Glutamatergic neuron (in vitro differentiated cells): ENCODE measurements at places on chromosomes 4 and X. TPM values are rescaled to one million over a fixed set of nuclear protein-coding genes. Genes with fewer than 3 reads are reported as not detected.

PPA2 gene
- 27.0 TPM for total RNA-seq

GRCh38 chr4:38717604-38718003 is 53.6 kb downstream of the KLF3 start:
- no peak for DNase-seq

GRCh38 chrX:37802028-37802427 is 22.2 kb downstream of the CYBB start:
- DNase-seq, result no peak

SMR3B gene
- not detected for total RNA-seq

DNA sequence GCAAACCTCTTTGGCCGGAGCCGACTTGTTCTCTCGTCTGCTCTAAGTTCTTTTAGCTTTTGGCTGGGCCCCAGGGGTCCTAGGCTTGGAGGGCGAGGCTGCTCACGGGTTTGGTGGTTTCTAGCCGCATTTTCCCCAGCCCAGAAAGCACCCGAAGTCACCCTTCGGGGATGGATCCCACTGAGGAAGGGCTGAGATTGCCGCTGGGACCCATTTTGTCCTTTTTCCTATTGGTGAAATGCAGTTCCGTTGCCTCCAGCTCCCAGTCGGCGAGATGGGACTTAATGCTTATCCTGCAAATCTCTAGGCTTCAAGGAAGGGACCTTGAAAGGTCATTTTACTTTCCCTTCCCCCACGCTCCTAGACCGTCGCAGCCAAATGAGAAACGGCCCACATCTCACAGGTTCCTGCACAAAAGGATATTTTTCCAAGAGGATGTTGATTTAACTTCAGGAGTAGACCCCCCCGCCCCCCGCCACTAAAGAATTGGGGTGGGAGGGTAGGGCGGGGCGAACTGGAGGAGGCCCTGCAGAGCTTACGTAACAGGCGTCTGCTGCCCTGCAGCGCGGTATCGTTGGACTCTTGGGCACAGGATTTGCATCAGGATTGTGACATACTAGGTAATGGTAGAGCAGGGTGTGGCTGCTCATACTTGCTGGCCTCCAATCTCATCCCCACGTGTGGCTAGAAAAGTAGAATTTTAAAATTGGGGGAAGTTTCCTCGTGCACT is 564 bp downstream of the PGK1 start:
- DNase-seq, result peak; percentile 14

DNA sequence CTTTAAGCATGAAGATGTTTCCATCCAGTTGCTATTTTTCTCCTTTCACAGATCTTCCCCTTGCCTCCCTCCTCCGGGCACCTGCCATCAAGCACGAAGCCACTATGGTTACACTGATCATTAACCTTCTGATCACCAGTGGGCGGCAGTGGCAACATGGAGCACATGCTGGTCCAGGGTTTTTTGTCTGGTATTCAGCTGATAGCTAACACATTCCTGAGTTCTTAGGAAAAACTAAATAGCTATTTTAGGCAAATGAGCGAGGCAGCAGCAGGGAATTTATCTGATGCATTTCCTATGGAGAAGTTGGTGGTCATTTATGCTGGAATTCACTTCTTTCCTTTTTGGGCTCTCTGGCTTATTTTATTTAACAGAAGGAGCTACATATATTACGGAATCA is 22.9 kb downstream of the SHISA3 start:
- no peak for DNase-seq

- no peak for DNase-seq
Measured at GRCh38 chr4:106585915-106586349, 217.4 kb upstream of the GIMD1 start.

TAF7L gene
- total RNA-seq, result 0.25 TPM

DNA sequence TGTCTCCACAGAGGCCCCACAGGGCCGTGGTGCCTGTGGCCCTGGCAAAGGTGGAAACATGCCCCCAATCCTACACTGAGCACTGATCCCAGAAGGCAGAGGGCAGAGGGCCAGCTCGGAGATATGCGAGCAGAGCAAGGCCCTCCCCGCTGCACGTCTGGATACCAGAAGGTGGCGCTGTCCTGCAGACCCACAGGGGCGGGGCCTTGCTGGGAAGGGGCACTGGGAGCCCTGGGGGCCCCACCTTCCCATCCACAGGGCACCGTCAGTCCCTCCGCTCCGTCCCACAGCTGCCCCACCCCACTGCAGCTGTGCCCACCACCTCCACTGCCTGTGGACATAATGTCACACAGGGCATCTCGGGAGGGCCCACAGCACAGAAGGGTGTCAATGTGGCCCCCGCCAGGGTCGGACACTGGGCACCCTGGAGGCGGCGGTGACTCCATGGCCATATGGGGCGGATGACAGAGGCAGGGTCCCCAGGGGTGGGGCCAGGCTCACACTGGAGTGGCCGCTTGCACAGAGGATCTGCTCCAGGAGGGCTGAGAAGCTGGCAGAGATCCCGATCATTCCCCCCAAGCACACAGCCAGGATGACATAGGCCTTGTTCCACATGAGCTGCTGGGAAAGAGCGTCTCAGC is 4.8 kb downstream of the SLC49A3 start:
- peak; percentile 74 for DNase-seq

DNA sequence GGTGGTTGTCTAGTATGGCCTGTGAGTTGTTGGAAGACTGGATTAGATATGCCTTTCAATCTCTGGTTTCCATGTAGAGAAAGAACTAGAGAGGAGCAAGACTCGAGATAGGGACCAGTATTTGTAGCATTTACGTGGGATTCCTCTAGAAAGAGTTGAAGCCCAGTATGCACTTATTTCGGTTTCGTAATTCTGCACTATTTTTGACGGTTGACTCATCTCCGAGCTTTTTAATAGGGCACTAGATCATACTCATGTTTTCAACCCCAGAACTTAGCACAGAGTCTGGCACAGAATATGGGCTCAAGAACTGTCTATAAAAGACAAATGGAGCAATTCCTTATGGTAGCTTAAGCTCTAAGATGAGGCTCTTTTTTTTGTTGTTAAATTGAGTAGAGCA is 15.7 kb downstream of the HELT start:
- DNase-seq, result no peak

PABPC5 gene
- 9.5 TPM for total RNA-seq

WDR45 gene
- 66.4 TPM for total RNA-seq

- DNase-seq, result no peak
Measured at GRCh38 chrX:143461606-143462005, 55.7 kb downstream of the SPANXN3 start.

GRCh38 chr4:4559596-4559995 is 17.7 kb upstream of the STX18 start:
- DNase-seq, result no peak

BMPR1B gene
- 2.4 TPM for total RNA-seq

- DNase-seq, result no peak
Measured at GRCh38 chrX:119208401-119209057, 27.6 kb upstream of the PGRMC1 start.

DNA sequence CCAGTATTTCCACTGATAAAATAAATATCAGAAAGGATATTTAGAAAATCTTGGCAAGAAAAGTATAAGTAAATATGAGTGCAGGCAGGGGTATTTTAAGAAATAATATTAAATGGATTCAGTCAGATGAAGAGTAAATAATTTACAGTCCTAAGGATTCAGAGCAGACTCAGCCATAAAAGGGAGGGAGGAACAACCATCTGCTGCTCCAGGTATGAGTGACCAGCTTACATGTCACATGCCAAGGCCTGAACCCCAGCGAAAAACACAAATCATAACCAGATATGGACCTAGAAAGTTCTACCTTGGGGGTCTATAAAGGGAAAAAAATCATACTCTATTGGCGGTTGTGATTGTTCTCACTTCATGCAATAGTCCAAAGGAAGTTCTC is 166.8 kb downstream of the COL4A6 start:
- DNase-seq, result no peak

HSFX1 gene
- total RNA-seq, result 1.8 TPM

GRCh38 chr4:26065833-26066232 is 151.8 kb downstream of the SMIM20 start:
- no peak for DNase-seq

CCDC158 gene
- not detected for total RNA-seq

- DNase-seq, result no peak
Measured at GRCh38 chrX:16155581-16156096, 11.6 kb upstream of the MAGEB17 start.

DNA sequence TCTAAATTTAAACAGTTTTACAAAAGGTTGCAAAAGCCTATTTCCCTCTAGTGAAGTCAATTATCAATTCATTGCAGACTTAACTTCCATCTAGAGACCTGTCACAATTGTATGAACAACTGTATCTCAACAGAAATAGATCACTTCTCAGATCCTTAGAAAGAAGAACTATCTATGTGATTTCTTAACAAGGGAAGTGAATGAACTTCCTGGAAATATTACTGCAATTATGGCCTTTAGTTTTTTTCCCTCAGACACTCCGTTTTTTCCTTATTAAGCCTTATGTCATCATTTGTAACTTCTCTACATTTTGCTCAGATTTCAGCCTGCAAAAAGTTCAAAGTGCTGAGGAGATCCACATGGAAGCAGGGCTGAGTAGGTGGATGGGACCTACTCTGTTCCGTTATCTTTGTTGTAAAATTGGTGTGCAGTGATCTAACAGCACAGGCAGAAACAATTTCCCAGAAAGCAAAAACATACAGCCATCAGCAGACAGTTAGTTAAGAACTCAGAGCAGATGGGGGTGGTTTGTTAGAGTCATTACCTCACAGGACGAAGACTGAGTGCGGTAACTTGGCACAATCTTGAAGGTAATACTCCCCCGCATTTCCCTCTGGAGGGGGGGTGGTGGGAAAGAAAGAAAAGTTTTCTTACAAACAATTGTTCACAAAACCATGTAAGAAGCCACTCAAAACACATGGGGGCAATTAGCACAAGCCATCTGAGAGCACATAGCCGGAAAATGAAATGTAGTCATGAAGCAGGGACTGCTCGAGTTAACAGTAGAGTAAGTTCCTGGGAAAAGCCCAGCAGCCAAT is 112.3 kb downstream of the NYX start:
- no peak for DNase-seq

DNA sequence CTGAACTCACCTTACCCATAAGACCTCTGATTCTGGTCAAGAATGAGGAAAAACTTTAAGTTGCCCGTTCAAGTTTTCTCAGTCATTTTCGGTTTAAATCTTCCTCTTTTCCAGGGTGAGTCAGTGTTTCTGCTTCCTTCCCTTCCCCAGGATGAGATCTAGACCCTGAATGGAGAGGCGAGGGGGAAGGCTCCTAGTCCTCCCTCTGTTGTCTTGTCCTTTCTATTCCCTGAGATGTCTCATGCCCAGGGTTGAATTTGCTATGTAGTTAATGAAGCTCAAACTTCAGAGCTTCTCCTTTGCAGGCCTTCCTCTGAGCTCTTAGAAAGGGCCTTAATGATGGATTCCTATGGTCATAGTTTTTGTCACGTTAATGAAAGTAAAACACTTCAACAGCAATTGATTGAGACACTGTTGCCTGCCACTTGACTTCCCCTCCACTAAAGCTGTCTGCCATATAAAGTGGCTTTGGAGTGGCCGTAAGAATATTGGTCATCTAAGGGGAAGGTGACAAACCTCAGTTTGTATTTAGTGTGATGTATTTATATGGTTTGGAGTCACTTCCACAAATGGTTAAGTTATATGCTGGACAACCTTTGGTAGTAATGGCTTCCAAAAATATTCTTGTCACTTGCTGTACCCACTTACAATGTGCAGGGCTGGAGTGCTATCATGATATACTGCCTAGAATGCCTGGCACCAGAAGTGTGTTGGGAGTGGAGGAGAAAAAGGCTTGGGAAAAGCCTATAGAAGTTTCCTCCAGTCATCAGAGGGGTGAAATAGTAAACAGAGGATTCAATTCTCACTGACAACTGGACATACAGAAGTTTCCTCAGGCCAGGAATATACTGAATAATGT is 24.3 kb upstream of the GPRIN3 start:
- DNase-seq, result no peak

TCEAL4 gene
- 56.5 TPM for total RNA-seq

- no peak for DNase-seq
Measured at GRCh38 chr4:22356987-22357596, 158.8 kb downstream of the ADGRA3 start.

- no peak for DNase-seq
Measured at GRCh38 chrX:153797415-153798015, 3.0 kb downstream of the SSR4 start.

GRCh38 chr4:110442309-110442708 is 33.6 kb upstream of the ENPEP start:
- no peak for DNase-seq

DNA sequence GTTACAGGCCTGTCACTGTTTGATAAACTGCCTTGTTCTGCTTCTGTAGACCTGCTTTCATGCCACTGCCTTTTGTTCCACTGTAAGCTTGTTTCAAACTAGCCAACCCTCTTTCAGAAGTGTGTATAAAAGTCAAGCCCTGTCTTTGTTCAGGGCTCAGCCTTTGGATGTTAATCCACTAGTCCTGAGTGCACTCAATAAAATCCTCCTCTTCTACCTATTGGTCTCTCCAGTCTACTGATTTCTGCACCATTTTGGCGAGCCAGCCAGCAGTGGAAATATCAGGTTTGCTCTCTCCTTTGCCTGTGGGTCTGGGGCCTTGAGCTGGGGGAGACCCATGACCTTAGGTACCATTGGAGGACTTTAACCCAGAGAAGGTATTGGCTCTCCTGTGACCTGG is 901.6 kb upstream of the NDST4 start:
- no peak for DNase-seq

GRCh38 chr4:42302348-42302747 is 94.9 kb upstream of the SHISA3 start:
- peak; percentile 71 for DNase-seq

DNA sequence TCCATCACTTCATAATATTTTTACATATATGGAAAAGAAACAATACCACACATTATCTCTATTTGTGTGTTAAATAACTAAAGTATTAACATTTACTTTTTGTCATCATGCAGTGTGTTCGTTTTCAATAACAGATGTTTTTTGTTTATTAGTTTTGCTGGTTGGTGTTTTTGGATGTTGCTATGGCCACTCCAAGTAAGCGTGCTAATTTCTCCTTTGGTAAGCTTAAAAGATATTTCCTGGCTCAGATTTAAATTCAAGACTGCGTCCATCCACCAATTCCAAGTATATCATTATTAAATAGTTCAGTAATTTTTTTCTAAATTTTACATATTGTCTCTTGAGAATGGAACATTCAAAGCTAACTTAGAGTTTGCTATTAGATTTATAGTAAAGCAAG is 235.4 kb upstream of the IL1RAPL1 start:
- no peak for DNase-seq

- no peak for DNase-seq
Measured at GRCh38 chr4:7342223-7343080, 92.3 kb downstream of the PSAPL1 start.

DNA sequence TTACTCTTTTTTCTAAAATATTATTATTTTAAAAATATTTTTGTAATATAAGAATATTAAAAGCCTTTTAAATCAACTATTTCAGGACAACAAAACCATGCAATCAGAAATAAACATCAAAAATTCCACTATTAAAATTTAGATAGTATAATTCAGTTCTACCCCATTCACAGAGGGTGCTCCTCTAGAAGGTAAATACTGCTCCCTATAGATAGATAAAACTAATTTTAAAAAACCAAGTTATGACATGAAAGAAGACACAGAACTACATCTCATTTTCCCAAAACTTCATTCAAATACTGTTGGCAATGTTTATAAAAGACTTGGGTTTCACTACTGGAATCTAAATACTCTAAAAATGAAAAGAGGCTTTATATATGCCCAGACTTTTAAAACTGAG is 219.3 kb downstream of the SPOCK3 start:
- DNase-seq, result no peak

AKAP4 gene
- total RNA-seq, result not detected

GRCh38 chr4:18980516-18981233 is 959.1 kb upstream of the LCORL start:
- DNase-seq, result no peak

SLC10A6 gene
- not detected for total RNA-seq
